Naive thymus-derived CD4-positive, alpha-beta T cell (primary cell): ENCODE measurements at places on chromosomes 11 and 22.
A peak's percentile ranks its signal among the peaks of the same experiment; 100 is the strongest.

DNA sequence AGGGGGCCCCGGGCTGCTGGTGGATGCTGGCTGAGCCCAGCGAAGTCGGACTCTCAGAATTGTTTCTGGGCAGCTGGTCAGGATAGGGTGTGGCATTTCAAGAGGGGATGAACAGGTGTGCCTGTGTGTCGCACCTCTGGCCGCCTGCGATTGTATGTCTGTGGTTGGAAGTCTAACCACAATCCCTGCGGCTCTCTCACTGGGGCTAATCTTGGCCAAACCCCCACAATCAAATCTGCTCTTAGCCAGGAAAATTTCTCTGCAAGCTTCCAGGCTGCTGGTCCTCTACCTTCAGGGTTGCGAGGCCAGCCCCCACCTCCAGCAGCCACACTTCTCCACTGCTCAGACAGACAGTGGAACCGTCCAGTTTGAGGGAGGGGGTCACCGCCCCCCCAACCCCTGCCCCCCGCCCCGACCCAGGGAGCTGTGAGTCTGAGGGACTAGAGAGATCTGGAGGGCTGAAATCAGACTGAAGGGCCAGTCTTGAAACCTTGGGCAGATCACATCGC is 953 bp downstream of the ATG16L2 start:
- no peak for DNase-seq

- DNase-seq = no peak
These were observed 8.4 kb upstream of the PMM1 start for GRCh38 chr22:41598081-41598480.

DNA sequence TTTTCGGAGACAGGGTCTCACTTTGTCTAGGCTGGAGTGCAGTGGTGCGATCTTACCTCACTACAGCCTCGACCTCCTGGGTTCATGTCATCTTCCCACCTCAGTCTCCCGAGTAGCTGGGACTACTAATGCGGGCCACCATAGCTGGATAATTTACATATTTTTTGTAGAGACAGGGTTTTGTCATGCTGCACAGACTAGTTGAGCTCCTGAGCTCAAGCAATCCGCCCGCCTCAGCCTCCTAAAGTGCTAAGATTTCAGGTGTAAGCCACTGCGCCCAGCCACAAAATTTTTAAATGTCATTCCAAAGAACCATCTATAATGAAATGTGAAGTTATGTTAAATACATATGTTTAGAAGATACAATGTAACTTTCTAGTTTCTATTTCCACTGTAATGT is 4747.7 kb upstream of the OR11H1 start:
- DNase-seq = no peak

- no peak for DNase-seq
These were observed 168.9 kb upstream of the CHORDC1 start for GRCh38 chr11:90391756-90392155.

GRCh38 chr11:62439785-62440602 is 21.2 kb downstream of the SCGB1A1 start:
- DNase-seq = no peak

GRCh38 chr11:112176077-112176476 is 765 bp downstream of the BCO2 start:
- no peak for DNase-seq

- DNase-seq = no peak
These were observed 238.7 kb upstream of the PLET1 start for GRCh38 chr11:112499153-112499880.

DNA sequence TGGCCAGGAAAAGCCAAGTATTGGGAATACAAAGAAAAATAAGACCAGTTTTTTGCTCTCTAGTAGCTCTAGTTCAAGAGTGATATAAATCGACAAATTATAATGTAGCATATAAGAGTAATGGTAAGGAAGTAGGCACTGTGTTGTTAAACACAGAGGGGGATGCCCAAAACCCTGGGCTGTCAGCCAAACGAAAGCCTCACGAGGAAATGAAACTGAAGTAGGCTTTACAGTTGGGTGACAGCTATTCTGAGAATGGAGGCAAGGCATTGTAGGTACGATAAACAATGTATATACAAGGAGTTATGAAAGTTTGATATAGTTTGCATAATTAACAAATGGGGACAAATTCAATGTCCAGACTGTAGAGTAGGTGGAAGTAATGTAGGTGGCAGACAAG is 176.4 kb downstream of the FAM181B start:
- no peak for DNase-seq

GRCh38 chr11:253160-253885 is 16.5 kb downstream of the PSMD13 start:
- no peak for DNase-seq

DNA sequence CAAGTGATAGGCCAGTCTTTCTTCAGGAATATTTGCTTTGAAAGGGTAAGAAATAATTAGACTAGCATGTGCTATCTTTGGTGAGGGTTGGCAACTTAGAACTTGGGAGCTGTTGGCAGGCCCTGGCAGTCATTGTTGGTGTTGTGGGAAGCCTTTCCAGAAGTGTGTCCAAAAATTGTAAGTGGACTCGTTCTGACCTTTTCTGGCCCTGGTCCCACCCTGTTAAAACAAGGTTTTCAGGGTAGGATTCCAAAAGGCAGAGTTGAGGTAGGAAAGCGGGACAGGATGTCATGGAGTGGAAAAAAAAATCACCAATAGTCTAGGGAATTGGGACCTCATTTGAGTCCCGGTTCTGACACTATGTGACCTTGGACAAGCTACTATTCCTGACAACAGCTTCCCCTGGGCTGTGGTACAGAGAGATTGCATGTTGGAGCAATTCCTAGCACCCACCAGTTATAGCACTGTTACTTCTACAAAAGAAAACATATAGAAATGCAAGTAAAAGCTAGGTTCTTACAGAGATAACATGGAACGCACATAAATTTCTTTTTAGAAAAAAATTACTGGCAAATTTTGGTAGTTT is 299.3 kb upstream of the DDI1 start:
- DNase-seq = no peak

- DNase-seq = no peak
These were observed at the start of gene IFITM10 for GRCh38 chr11:1750481-1750839. Gene IFITM10, minus strand, starts transcription at chr11:1750595. Its CDS starts 153 bp downstream, at chr11:1750442.

GRCh38 chr22:36197514-36198146 is 4.0 kb downstream of the APOL4 start:
- no peak for DNase-seq

DNA sequence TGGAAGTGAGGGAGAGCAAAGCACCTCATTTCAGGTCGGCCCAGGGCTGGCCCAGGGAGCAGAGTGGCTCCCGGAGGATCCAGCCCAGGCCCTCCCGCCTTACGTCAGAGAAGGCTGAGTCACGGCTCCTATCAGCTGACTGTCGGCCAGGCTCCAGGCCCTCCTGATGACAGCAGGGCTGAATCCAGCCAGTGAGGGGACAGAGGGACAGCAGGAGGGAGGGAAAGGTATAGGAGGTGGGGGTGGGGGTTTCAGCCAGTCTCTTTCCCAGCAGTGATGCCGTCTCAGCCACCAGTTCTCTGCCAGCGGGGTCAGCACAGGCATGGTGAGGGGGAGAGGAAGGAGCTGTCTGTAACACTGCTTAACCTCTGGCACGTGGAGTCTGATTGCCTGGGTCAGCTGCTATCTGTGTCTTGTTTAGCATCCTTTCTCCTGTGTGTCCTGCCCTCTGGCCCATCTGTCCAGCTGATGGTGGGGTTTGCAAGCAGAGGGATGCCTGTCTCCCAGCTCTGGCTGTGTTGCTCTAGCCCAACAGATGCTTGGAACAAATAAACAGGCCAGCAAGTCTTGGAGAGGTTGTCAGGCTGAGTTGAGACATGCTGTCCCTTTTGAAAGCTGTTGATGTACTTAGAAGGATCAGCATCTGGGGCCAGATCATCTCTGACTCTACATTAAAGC is 74.0 kb downstream of the ADAMTS15 start:
- DNase-seq = no peak

DNA sequence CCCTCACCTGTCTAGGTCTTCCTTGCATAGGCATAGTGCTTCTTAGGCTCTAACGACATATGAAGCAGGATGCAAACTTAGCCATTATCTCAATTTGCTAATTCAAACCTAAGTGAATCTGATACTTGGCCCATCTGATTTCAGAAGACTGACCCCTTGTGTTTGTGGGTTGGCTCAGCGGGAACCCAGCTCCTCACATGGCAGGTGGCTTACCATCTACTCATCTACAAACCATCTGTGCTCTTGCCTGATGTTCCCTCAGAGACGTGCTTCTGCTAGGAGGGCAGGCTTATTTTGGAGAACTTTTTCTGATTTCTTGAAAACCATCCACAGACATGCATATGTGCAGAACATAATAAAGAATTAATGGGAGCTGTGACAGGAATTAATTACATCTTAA is 15.2 kb downstream of the ELMOD1 start:
- DNase-seq = no peak

- DNase-seq = no peak
These were observed 46.6 kb downstream of the KCNQ1OT1 start for GRCh38 chr11:2653198-2653551.

DNA sequence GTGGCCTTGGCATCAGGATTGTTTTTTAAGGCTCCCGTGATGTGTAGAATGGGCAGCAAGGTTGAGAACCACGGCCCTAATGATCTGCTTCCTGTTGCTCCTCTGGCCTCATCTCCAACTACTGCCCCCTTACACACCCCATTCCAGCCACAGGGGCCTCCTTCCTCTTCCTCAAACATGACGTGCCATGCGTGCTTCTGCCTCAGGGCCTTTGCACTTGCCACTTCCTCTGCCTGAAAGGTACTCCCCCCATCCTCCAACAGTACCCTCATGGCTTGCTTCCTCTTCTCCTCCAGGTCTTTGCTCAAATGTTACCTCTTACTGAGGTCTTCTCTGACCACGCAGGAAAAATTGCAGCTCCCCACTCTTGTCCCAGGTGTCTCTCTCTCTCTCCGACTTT is 93.9 kb upstream of the CSNK2A3 start:
- DNase-seq = no peak

GRCh38 chr11:117950993-117951961 is 22.1 kb upstream of the TMPRSS13 start:
- DNase-seq = peak; percentile 64

DNA sequence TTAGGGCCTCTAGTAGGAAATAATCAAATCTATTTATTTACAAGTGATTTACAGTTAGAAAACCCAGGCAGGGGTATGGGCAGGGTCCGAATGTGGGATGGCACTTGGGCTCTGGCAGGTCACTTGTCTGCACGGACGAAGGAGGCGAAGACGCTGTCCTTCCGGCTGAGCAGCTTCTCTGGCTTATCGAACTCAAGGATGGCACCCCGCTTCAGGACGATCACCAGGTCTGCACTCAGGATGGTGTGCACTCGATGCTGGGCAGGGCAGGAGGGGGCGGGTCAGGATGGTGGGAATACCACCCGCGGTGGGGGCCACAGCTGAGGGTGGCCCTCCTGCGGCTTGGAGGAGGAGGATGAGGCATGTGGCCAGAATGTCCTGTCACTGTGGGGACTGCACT is 4.4 kb upstream of the KCNJ11 start:
- no peak for DNase-seq

DNA sequence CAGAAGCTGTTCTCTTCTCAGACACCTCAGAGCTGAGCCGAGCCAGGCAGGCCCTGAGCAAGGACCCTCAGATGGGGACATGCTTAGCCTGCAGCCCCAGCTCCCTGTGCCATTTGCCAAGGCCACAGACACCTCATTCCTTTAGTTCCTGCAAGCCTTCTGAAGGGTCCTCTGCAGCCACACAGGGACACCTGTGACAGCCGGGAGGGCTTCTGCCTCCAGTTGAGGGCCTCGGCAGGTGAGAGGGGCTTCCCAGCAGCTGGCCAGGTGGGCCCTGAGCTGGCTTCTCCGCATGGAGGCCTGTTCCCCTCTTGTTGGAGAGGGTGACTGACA is 18.2 kb downstream of the INCENP start:
- no peak for DNase-seq

GRCh38 chr11:102830001-102830727 is 13.2 kb downstream of the MMP3 start:
- DNase-seq = no peak

GRCh38 chr11:12121011-12121410 is 10.6 kb downstream of the MICAL2 start:
- DNase-seq = no peak

DNA sequence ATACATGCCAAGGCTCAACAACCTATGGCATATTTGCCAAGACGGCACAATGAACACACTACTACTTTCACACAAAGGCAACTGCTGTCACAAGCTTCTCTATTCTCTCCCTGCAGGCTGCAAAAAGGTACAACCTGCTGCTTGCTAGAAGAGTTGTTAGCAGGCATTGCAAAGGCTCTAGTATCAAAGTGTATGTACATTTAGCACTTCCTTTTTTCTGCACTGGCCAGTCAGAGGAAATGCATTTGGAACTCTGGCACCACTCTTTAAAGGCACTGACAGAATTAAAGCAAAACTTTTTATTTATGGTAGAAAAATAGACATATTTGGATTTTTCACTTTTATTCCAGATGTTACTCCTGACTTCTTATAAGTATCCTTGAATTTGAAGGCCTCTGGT is 125.9 kb downstream of the CWF19L2 start:
- no peak for DNase-seq

DNA sequence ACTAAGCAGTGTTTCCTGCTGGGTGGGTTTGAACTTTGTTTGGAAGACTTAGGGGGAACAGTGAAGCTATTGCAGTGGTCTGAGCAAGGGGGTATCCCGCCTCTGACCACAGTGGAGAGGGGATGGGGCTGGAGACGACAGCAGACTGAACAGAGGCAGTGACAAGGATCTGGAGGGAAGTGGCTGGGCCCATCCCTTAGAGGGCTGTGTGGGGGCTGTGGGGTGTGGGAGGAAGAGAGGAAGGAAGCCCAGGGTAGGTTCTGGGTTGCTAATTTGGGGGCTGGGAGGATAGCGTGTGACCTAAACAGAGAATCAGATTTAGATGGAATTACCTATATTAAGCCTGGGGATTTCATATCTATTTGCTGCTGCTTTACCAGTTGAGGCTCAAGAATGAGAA is 70.7 kb downstream of the BMAL1 start:
- no peak for DNase-seq

- no peak for DNase-seq
These were observed 105.5 kb upstream of the TOP3B start for GRCh38 chr22:22087854-22088657.

DNA sequence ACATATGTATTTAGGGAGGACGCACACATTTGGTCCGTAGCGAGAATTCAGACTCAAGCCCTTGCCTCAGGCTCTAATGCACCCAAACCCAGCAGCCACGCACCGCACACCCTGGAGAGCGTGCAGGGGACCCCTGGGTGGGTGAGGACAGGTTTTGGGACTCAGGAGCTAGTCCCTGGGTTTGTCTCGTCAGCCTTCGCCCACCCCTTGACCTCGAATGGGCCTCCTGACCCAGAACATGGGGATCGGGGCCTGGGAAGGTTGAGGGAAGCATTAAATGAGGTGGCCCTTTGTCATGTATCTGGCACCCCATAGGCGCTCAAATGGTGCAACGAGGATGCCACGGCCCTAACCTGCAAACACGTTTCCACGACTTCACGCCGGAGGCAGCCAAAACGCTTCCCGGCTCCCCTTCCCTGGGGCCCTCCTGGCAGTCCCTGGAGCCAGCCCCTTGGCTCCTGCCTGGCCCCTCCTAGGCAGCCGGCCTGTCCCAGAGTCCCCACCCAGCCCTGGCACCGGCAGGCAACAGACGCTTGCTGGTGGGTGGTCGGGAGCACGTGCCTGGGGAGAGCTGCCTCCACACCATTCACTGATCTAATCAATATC is 5.5 kb upstream of the LINC01488 start:
- no peak for DNase-seq
